Activated T-cell treated with anti-CD3 and anti-CD28 coated beads, Interleukin-2, amount 50 U/mL, for 4 hours (primary cell): ENCODE measurements at places on chromosomes 4 and X. TPM values are rescaled to one million over a fixed set of nuclear protein-coding genes. Genes with fewer than 3 reads are reported as not detected.

DNA sequence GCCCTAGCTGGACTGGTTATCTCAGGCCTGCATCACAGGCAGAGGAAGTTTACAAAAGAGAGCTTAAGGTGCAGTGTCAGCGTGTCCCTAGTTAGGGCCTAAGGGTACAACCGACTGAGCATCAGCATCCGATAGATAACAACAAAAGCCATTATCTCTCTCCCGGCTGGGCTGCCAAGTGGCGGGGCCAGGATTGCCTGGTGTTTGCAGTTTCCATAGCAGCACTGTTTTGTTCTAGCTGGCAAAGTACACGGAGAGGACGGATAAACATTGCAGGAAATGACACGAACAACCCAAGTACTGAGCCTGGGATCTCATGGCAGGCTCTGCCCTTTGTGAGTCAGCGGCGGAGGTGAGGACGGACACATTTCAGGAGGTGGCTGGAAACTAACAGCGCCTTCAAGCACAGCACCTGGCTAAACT is 104.7 kb upstream of the NOCT start:
- no peak for DNase-seq

DNA sequence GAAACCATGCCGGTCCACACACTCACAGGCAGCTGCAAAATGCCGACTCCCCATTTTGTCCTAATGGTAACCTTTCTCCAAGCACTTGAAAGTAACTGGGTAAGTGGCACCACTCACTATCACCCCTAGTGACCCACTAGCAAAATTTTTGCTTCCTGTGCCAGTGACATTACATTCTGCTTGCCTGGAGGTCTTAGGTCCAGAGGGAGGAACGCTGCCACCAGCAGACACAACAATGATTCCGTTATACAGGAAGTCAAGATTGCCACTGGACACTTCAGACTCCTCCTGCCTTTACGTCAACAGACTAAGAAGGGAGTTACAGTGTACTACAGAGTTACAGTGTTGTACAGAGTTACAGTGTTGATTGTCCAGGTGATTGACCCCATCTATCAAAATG is 11.8 kb upstream of the TMEM192 start:
- no peak for DNase-seq

The MAGEE1 gene
- 2.3 TPM for total RNA-seq

- no peak for DNase-seq
These were observed 599.9 kb downstream of the IL15 start for GRCh38 chr4:142236268-142236667.

The ADH1C gene
- 0.11 TPM for total RNA-seq

The PAGE5 gene
- 3.0 TPM for total RNA-seq

DNA sequence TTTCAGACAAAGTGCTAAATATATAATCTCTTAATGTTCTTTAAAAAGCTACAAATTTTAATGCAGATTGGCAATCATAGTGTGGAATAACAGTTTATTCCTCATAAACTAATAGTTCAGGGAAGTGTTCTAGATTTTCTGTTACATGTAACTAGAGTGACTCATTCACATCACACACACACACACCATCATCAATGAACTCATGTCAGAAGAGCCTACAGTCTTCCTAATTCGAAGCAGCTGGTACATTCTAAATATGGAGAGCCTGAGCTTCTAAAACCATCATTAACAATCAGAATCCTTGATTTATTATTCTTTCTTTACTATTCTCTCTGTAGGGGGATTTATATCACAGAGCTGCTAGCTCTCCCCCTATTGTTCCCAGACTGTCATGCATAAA is 49.6 kb downstream of the DKK2 start:
- DNase-seq, result no peak

The P2RY4 gene
- 0.18 TPM for total RNA-seq

DNA sequence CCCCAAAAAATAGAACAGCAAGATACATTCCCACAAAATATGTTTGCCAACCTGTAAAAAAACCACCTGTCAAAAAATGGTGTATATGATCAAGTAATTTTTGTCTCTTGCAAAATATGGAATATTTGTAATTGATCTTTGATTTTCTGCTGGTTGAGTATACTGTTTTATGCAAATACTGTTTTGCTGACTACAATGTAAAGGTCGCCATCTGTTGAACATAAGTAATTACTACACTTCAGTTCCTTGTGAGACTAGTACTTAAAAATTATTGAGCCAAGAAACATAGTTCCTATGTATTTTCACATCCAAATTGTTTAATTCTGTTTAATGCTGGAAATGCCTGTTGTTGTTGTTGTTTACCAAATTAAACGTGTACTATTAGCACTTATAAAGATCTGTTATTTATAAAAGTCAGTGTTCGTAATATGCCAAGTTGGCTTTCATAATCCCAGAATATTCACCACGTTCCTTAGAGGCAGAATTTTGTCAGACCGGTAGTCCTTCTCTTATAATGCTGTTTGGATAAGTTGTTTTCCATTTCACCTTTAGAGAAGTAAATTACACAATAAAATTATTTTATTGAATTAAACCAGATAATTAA is 144.2 kb downstream of the PDLIM5 start:
- DNase-seq, result no peak

DNA sequence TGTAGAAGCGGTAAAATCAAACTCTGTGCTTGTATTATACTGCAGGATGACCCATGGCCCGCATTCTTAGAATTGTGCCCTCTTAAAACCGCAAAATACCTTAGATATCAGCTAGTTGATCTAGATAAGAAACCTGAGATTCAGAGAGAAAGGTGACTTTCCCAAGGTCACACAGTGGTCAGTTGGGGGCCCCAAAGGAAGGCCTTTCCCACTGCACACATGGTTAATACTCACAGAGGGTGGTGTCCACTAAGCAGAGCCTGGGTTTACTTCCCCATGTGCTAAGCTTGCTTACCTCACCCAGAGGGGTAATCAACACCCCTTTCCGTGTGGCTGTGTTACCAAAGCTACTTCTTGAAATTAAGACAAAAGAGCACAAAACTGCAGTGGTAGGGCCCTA is 66.3 kb downstream of the RBM47 start:
- no peak for DNase-seq

DNA sequence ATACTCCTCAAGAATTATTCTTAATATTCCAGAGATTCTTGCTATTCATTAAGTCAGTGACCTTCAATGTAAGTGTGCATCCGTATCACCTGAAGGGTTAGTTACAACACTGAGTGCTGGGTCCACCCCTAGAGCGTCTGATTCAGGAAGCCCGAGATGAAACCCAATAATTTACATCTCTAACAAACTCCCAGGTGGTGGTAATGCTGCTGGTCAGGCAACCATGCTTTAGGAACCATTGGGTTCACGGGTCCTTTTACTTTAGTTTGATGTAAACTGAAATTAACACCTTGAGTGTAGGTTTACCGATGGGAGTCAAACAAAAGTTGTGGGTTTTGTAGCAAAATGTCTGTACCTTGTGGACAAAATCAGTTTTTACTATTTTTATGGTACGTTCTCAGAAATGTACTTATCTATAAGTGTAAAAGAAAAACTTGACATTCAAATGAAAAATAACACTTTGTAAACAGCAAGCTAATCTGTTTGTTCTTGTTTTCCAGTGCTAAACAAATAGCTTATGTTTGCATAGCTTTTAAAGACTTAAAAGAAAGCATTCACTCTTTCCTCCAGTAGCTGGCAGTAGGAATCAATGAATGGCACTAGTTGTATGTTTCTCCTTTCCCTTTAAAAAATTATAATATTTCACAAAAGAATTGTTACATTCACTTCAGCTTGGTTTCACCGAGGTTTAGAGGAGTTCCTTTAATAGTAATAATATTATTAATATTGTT is 32.7 kb downstream of the ACE2 start:
- DNase-seq, result no peak

- no peak for DNase-seq
These were observed 172.2 kb upstream of the TECRL start for GRCh38 chr4:64581422-64581821.
